ENCODE measurements at places on chromosomes 5 and 9.

GRCh38 chr9:91411096-91411771 is 12.4 kb downstream of the NFIL3 start:
- no peak for DNase-seq

DNA sequence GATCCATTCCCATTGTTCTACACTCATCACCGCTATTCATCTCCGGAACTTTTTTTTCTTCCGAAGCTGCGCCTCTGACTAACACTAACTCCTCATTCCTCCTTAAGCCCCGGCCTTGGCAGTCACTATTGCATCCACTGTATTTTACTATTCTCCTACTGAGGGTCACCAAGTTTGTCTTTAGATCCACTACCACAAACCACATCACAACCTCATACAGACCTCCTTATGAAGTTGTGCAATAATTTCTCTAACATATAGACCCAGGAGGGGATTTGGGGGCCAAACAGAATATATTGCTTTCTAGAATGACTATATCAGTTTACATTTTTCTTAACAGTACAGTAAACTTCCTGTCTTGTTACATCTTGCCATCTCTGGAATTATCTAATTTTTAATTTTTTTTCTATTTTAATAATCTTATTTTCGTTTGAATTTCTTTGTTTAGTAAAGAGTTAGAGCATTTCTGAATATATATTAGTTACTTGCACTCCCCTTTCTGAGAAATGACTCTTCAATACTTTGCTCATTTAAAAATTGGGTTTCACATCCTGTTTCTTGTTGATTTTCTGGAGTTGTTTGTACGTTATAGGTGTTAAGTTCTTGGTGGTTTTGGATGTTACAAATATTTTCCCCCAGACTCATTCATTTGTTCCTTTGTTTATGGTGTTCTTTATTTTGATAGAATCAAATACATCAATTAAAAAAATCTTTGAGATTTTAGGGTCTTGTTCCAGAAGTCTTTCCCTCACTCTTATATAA is 37.1 kb downstream of the DMRT2 start:
- peak; percentile 32 for DNase-seq

DNA sequence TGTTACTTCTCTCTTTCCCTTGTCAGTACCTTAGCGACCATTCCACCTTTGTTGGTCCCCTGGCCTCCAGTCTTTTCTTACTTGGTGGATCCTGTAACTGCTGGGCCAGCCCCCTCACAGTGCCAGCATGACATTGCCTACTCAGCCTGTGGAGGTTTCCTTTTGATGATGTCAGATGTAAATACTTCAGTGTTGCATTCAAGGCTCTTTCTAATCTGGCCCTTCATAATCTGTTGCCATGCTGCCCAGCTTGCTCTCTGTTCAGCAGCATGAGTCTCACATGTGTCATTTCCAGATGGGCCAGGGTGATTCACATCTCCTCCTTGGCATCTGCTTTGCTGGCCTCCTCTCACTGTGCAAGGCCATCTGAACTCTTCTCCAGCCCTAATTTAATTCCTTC is 57.1 kb downstream of the MAST4 start:
- DNase-seq = no peak

DNA sequence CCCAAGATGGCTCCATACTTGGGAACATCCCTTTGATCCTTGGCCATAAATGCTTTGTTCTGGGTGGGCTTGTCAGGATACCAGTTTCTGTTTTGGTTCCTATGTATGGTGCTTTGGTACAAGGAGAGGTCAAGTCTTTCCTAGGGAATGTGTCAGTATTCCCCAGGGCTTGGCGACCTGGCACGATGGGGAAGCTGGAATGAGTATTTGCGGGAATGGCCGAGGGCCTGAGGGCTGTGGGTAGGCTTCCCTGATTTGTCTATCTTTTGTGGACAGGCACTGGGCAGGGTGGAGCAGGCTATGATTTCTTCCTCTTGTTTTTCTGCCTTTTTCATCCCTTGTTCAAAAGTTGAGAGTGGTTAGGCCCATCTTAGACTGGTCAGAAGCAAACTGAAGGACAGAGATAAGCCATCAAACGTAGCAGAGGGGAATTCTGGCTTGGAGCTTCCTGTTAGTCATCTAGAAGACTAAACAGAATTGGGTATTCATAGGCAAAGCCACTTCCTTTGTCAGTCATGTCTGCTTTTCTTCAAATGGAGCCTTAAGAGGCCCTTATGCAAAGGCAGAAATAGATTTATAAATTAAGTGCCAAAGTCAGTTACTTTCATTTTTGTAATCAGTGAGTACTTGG is 13.7 kb downstream of the DOCK2 start:
- DNase-seq = peak; percentile 51

DNA sequence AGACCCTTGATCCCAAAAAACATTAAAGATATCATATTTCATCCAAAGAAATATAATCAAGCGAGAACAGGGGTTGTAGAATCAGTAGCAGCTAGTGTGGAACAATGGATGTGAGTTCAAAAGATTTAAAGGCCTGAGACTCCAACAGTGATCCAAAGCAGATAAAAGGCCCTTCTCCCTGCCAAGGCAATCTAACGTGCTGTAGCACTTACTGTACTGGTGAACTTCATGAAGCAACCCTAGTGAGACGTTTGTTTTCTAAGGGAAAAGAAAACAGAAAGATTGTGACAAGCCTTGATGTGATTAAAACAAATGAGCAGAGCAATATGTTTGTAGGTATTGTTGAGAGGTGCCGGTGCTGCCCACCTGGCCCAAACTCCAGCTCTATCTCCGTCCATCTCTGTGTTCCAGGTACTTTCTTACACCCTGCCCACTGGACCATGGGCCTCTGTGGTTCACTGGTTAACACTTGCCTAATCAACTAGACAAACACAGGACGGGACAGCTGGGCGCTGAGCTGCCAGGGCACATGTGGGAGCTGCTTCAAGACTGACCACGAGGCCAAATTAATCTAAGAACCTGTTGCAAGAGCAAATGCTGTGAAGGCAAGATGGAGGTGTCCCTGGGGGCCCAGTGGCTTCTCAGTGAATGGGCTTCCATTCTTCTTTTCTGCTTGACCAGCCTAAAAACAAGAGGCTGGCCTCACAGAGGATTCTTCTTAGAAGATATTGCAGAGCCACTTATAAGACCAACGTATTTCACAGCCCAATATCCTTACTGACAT is 265.5 kb downstream of the CWC27 start:
- no peak for DNase-seq

GRCh38 chr5:150582241-150583109 is 58.0 kb upstream of the SYNPO start:
- no peak for DNase-seq

DNA sequence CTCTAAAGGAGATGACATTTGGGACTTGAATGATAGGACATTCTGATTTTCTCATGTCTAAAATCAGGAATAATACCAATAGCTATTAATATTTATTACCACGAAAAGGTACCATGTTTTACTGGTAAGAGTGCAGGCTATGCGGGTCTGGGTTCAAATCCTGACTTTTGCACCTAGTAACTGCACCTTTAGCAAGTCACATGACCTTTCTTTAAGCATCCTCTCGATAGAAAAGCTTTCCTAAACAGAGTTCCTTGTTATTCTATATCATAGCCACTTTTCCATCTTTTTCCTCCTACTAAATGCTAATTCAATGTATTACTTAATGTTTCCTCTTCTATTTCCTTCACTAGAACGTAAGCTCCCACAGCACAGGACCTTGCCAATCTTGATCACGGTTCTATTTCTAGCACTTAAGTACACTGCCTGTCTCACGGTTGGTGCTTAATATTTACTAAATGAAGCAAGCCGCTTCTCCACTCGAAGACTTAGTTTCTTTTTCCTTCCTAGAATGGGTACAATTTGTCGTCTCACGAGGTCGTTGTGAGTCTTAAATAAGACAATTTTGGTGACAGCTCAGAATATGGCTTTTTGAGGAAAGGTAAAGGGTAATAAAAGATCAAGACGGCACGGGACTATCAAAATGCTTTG is 816 bp downstream of the RBM18 start:
- DNase-seq = peak; percentile 11

GRCh38 chr5:158676642-158677469 is 422.9 kb downstream of the EBF1 start:
- DNase-seq = peak; percentile 45

DNA sequence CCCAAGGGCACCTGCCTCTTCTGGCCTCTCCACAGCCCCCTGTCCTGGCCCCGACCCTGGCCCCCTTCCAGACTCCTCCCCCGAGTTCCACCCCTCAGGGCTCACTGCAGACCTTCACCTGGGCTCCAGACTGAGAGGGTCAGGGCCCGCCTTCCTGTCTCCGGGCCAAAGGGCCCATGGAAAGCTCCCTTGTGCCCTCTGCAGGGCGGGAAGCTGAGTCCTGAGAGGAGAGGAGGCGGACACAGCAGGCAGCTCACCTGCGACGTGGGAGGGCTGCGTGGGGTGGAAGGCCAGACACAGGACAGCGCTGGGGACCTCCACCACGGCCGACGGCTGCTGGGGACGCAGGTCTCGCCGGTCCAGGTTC is 20.6 kb downstream of the DYNC2I2 start:
- no peak for DNase-seq

DNA sequence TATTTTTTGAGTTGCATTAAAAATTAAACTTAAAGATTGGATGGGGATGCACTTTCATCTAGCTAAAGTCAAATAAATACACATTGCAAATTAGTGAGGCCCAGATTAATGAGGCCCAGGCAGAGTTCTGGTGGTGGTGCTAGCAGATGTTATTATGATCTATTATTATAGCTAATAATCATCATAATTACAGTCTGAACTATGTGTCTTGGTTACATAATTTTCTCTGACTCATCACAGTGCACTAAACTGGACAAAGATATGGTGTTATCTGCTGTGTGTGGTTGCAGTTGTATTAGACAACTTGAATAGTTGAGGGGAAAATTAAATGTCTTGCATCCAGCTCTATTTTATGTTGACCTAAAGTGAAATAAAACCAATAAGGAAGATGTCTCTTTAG is 568.8 kb downstream of the TLR4 start:
- DNase-seq = no peak

DNA sequence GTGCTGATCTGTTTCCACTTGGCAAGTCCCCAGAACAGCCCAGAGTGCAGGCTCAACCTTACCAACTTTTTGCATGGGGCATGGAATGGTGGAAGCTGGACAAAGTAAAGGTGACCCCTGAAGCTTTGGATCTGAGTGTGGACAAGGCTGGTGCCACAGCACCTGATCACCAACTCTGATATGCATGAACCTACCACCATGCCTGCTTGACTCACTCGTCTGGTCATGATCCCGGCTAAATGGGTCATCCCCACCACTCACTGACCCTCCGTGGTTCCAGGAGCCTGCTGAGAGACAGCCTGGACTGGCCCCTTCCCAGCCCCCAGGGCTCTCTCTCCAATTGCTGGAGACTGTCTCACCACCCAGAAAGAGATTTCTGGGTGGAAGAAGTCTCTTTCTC is 14.4 kb upstream of the SLC22A4 start:
- no peak for DNase-seq

GRCh38 chr5:137190441-137190840 is 308.7 kb downstream of the SPOCK1 start:
- no peak for DNase-seq

GRCh38 chr9:114805670-114806525 is at the start of gene TNFSF15:
TNFSF15 (minus strand) TSS chr9:114806039; CDS start chr9:114806012, 27 bp downstream.
- DNase-seq = peak; percentile 13

- DNase-seq = no peak
These were observed 72.1 kb downstream of the C9orf152 start for GRCh38 chr9:110135846-110136245.

DNA sequence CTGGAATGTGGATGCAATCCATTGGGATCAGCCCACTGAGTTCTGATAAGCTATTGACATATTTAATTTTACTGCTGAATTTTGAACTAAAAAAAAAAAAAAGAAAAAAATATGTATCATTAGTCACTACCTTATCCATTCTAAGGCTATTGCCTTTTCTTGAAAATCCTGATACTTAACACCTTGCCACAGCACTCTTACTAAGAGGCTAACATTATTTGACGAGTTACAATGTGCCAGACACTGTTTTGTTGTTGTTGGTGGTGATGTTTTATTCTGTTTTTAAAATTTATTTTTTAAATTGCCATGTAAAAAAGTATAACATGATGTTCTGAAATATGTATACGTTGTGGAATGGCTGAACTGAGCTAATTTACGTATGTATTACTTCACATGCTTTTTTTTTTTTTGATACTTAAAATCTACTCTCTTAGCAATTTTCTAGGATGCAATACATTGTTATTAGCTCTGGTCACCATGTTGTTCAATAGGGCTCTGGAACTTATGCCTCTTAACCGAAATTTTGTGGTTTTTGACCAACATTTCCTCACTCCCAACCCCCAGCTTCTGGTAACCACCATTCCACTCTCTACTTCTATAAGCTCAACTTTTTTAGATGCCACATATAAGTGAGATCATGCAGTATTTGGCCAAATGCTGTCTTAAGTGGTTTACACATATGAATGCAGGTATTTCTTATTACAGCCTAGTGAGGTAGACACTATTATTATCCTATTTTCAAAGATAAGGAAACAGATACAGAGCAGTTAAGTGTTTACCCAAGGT is 134.8 kb upstream of the PCA3 start:
- DNase-seq = no peak

GRCh38 chr5:44387921-44388320 is 1.3 kb downstream of the FGF10 start:
- no peak for DNase-seq

- DNase-seq = no peak
These were observed 17.3 kb upstream of the ZBTB34 start for GRCh38 chr9:126842977-126843799.

DNA sequence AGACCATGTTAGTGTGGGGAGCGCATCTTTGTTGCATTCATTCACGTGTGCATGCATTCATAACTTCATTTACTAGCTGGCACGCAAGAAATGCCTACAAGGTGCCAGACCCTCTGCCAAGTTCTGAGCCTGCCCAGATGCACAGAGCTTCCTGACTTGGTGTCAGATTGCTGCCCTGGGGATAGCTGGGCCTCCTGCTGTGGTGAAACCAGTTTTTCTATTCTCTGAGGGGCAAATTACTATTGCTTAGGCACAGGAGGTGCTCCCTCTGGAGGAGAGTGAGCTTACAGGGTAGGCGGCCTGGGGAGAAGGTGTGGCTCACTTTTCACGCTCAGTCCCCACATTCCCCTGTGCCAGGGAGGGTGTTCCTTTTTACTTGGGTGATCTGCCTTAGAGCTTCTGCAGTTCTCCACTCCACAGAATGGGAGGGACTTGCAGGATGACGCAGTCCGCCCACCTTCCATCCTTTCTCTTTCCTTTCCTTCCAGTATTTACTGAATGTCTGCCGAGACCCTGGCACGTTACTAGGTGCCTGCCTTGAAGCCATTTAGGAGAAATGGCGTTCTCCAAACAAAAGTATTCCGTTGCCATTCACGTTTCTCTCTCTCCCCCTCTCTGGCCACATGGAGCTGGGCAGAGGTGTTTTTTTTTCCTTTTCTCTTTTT is 27.9 kb upstream of the CTNNA1 start:
- no peak for DNase-seq

- no peak for DNase-seq
These were observed 92.0 kb downstream of the SNCAIP start for GRCh38 chr5:122404018-122404417.

DNA sequence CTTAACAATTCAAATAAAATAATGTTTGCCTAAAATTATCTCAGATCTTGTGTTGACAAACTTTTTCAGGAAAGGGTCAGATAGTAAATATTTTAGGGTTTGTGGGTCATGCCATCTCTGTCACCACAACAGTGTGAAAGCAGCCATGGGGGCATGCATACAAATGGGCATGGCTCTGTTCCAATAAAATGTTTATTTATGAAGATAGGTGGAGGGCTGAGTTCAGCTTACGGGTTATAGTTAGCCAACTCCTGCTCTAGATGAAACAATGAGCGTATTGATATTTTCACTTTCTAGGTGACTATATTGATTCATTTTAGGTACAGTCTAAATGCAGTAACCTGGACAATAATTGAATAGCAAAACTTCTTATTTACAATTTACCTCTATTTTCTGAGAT is 533.8 kb upstream of the CLINT1 start:
- DNase-seq = no peak

- DNase-seq = no peak
These were observed 313.6 kb upstream of the PIK3R1 start for GRCh38 chr5:67901814-67902496.

Data from GM20000 (cell line).